ENCODE measurements at places on chromosomes 5 and 9.

GRCh38 chr9:116716438-116716837 lies 29.3 kb downstream of the TRIM32 start:
- no peak for DNase-seq
- no peaks in the 10 kb centered on the region for H3K36me3 ChIP-seq
- no peak overlapping the region for H3K4me3 ChIP-seq
- no peak overlapping the region for H3K27ac ChIP-seq

DNA sequence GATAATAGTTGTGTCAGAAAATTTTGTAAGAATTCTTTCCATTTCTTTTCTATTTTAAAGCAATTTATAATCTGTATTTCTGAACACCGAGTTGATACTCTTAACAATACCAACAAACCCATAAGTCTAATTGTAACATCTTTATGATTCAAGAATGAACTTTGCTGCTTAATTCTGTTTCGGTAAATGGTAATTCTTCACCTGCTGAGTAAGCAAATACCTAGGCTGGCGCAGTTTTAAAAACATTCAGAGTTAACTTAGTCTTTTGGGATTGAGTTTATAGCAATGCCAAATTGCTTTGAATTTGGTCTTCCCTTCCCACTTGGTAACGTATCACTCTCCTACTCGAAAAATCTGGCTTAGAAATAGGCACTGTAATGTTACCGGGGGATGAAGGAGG lies 223.0 kb downstream of the MARCHF11 start:
- H3K36me3 ChIP-seq = no peaks in the 10 kb centered on the region
- H3K4me3 ChIP-seq = no peak overlapping the region
- H3K27me3 ChIP-seq = no peaks in the 10 kb centered on the region
- DNase-seq = no peak
- no peak overlapping the region for H3K27ac ChIP-seq

- no peak overlapping the region for H3K4me3 ChIP-seq
- no peak overlapping the region for H3K27ac ChIP-seq
- peaks cover 2% of the 10 kb centered on the region for H3K27me3 ChIP-seq
- H3K4me1 ChIP-seq = no peaks in the 10 kb centered on the region
- H3K36me3 ChIP-seq = no peaks in the 10 kb centered on the region
- no peak for DNase-seq
These were observed 198.6 kb downstream of the TLE1 start for GRCh38 chr9:81490605-81491331.

- H3K27me3 ChIP-seq = peaks cover 11% of the 10 kb centered on the region
- H3K27ac ChIP-seq = no peak overlapping the region
- no peak for DNase-seq
- H3K4me1 ChIP-seq = peaks cover 16% of the 10 kb centered on the region
- no peaks in the 10 kb centered on the region for H3K36me3 ChIP-seq
These were observed 45.5 kb upstream of the KIF2A start for GRCh38 chr5:62260513-62260912.

GRCh38 chr9:69671311-69671878 lies 776 bp downstream of the APBA1 start:
- H3K27me3 ChIP-seq = peaks cover 14% of the 10 kb centered on the region
- H3K36me3 ChIP-seq = no peaks in the 10 kb centered on the region
- H3K4me3 ChIP-seq = peak overlapping the region; percentile 57
- DNase-seq = no peak
- H3K27ac ChIP-seq = no peak overlapping the region
- no peaks in the 10 kb centered on the region for H3K4me1 ChIP-seq

DNA sequence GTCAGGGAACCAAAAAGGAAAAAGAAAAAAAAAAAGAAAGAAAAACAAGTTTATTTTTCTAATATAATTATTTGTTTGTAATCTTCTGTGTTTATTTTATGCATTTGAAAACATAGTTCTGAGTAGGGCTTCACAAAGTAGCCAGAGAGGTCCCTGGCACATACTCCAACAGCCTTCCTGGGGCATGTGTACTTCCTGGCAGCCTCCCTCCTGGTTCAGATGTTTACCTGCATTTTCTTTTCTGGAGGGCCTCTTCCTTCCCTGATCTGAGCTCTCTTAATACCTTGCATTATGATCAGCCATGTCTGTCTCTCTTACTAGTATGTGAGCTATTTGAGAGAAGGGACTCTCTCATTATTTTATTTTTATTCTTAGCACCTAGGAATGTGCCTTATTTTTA lies 361.8 kb downstream of the KDM4C start:
- H3K4me1 ChIP-seq = peaks cover 31% of the 10 kb centered on the region
- no peaks in the 10 kb centered on the region for H3K27me3 ChIP-seq
- H3K4me3 ChIP-seq = no peak overlapping the region
- peaks cover 10% of the 10 kb centered on the region for H3K36me3 ChIP-seq

DNA sequence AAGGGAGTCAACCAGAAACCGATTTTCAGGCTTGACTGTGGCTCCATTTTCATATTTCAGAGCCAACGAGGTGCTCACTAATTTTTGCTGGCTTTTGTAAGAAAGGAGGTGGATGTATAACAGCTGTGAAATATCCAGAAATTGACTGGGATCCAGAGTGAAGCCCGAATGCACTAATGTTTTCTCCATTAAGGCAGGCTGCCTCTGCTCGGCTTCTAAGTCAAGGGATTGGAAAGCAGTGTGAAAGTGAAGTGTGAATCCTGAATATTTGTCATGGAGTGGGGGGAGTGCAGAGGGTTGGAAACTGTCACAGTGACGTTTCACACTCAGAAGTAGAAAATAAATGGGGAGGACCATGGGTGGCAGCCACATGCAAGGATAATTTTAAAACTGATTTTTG lies 237.4 kb downstream of the GOLPH3 start:
- H3K4me3 ChIP-seq = no peak overlapping the region
- no peak overlapping the region for H3K27ac ChIP-seq
- no peaks in the 10 kb centered on the region for H3K4me1 ChIP-seq
- peaks cover 13% of the 10 kb centered on the region for H3K27me3 ChIP-seq
- H3K36me3 ChIP-seq = no peaks in the 10 kb centered on the region
- no peak for DNase-seq

- H3K36me3 ChIP-seq = no peaks in the 10 kb centered on the region
- DNase-seq = no peak
- H3K4me3 ChIP-seq = no peak overlapping the region
- no peaks in the 10 kb centered on the region for H3K4me1 ChIP-seq
- no peak overlapping the region for H3K27ac ChIP-seq
These were observed 122.1 kb upstream of the DMAC1 start for GRCh38 chr9:7921545-7922197.

Data from natural killer cell treated with Interleukin-12 subunit alpha and Interleukin-12 subunit beta and Interleukin-15 and Interleukin-18, amount 100 ng/mL, for 72 hours (primary cell).